ENCODE measurements at places on chromosomes 11 and 22.

DNA sequence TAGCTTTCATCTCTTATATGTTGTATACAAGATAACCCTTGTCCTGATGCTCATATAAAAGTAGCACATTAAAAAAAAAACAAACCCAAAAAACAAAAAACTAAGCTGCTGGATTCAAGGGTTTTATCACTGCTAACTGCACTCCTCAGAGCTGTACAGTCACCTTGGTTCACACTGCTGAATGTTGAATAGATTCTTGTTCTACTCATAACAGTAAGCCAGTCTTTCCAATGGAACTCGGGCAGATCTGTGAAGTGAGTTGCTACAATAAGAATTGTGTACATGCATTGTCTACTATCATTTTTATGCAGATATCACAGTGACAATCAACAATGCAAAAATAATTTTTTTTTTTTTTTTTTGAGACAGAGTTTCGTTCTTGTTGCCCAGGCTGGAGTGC lies 4.7 kb downstream of the HARBI1 start:
- DNase-seq, result no peak

DNA sequence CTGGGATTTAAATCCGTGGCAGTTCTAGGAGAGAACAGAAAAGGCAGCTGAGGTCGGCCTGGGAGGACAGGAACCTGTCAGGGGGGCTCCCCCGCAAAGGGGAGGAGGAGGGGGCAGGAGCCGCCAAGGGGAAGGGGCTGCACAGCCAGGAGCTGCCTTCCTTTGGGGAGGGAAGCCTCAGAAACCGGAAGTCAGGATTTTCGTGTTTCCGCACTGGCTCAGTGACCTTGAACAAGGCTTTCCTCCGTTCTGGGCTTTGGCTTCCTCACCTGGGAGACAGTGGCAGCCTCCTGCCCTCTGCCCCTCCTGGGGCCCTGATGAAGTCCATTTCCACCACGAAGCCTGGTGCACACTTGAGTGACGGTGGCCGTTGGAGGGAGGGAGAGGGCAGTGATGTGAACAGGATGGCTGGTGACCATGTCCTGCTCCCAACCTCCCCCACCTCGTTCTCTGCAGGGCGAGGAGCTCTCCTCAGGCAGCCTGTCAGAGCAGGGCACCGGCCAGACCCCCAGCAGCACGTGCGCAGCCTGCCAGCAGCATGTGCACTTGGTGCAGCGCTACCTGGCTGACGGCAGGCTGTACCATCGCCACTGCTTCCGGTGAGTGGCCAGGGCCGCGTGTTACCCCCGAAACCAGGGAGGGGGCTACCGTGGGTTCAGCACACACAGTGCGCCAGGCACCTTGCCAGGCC lies 12.6 kb downstream of the MICALL1 start:
- DNase-seq, result no peak

- DNase-seq, result no peak
Observed at GRCh38 chr22:36048911-36049677, 20.5 kb upstream of the RBFOX2 start.

DNA sequence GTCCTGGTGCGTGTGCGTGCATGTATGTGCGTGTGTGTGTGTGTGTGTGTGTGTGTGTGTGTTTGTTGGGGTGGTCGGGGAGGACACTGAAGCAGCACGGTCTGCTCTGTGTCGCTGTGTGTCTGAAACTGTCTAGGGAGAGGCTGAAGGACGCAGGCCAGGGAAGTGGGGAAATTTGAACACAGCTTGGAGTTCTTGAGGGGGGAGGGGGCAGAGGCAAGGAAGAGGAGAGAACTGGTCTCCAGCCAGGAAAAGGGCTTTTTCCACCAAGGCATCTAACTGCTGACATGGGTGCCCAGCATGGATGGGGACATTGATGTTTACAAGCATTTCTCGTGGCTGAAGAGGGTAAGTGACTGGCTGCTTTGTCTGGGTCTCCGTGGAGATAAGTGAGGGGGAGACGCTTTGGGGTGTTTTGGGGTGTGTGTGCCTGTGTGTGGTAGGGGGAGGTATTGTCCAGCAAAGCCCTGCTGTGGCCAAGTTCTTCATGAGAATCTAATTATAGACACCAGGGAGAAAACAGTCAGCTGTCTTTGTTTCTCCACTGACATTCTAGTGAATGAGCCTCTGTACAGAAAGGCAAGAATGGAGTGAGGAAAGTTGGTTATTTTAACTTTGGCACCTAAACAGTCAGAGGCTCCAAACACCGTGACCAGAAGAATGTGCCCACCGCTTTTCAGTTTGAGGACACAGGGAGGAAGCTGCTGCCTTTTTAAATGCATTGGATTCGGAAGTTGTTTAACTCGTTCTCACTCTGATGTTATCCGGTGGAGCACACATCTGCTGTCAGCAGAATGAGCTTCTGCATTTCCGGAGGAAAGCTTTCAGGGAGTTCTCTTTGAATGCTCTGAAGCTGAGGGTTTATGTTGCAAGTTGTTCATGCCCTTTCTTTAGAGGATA lies 63.7 kb downstream of the PPFIBP2 start:
- no peak for DNase-seq

DNA sequence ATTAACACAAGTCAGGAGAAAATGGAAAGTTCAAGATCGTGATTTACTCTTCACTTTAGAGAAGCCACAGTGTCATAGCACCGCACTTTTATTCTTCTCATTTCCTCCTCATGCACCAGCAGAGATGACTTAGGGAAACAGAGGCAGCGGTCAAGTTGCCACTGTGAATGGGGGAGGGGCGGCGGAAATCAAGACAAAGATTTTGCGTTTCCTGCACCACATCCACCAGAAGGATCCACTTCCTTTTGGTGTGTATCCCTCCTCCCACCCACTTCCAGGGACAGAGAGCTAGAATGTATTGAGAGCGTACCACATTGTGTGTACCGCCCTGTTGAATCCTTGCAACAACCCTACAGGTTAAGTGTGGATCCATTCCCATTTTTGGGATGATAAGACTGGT lies 21.8 kb downstream of the TSPAN18 start:
- no peak for DNase-seq

GRCh38 chr11:117759305-117759704 lies 37.7 kb downstream of the DSCAML1 start:
- no peak for DNase-seq

DNA sequence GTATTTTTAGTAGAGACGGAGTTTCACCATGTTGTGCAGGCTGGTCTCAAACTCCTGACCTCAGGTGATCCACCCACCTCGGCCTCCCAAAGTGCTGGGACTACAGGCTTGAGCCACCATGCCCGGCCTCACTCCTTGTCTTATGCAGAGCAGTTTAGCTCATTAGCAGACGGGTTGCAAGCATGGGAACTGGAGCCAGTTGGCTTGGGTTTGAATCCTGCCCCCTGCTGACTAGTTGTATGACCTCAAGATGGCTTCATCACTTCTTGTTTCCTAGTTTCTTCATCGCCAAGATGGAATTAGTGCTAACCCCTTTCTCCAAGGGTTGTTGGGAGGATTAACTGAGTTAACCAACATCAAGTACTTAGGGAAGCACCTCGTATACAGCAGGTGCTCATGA lies 23.4 kb upstream of the RASD2 start:
- no peak for DNase-seq

DNA sequence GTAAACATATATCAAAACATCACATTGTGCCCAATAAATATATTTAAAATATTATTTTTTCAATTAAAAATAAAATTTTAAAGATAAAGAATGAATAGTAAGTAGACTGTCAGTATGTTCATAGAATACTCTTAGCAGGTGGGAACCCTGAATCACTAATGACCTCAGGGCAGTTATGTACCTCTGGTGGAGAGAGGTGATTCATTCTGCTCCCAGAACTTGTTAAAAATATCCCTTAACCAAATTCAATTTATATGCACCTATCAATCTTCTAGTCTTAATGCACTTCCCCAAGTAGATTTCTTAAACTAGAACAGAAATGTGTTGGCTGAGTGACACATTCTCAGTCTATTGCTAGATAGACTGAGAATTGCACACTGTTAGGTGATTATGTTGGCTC lies 183.9 kb upstream of the SYN3 start:
- no peak for DNase-seq

GRCh38 chr11:110490886-110491285 lies 61.1 kb downstream of the FDX1 start:
- no peak for DNase-seq

DNA sequence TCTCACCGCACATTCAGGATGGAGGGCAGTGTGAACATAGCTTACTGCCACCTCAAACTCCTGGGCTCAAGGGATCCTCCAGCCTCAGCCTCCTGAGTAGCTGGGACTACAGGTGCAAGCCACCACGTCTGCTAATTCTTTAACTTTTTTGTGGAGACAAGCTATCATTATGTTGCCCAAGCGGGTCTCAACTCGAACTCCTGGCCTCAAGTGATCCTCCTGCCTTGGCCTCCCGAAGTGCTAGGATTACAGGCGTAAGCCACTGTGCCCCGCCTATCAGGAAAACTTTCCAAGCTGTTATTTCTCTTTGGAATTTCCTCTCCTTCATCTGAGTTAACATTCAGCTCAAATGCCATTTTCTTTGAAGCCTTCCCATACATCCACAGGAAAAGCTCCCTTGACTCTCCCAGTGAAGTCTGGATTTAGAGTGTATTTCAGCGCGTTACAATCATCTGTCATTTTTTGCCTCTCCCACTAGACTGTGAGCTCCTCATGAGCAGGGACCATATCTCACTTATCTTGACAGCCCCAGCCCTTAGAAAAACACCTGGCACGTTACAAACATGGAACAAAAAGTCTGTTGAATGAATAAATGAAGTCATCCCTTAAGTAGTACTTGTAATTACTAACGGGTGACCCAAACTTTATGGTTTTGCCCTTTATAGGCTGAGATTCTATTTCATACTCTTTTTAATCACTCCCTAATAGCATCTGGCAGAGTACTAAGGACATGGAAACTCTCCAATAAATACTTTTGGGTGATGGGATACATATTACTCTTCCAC lies 2.2 kb downstream of the MRTFA start:
- DNase-seq, result no peak

DNA sequence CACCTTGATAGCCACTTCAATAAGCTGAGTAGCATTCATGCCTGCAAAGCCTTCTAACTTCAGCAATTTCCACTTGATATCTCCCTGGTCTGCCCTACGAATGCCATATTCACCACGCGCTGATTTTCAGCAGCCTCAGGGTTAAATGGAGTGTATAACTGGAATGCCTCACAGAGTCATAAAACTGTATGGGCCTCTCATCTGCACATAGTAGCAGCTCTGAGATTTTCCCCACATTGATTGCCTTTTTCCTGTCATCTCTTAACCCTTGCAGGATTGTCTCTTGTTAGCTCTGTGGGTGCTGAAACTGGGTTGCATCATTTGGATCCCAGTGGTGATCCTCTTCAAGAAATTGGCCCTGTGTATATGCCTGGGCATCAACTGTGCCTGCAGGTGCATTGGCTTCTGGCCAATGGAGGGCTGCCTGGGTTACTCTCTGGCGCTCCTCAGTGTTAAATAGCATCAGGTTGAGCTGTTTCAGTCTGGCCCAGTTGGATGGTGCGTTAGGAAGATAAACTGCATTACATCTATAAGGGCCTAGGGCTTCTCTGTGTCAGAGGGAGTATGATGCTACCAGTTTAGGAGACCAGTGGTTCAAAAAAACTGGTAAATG lies 17.4 kb upstream of the GLYATL1 start:
- DNase-seq, result no peak

GRCh38 chr11:36313750-36314433 lies 17.8 kb downstream of the PRR5L start:
- DNase-seq, result no peak

DNA sequence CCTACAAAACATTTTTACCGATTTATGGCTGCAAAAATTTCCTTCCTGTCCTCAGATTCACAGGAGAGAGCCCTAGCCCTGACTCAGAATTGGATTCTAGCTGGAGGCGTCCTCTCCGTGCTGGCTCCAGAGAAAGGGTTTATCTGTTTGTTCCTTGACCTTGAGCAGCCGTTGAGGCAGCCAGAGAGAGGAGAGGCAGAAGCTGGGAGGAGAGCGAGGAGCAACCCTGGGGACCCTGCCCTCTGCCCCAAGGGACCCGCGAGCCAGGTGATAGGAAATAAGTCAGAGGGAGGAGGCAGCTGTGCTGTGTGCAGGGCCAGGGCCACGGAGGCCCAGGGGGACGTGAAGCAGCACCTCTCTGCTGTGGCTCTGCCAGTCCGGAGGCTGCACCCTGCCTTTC lies 75.6 kb downstream of the IGLL1 start:
- no peak for DNase-seq

- no peak for DNase-seq
Observed at GRCh38 chr11:69459848-69460539, 21.5 kb upstream of the LINC01488 start.

GRCh38 chr11:101254037-101254436 lies 124.4 kb upstream of the PGR start:
- DNase-seq, result no peak

GRCh38 chr11:36840378-36840777 lies 242.3 kb upstream of the RAG2 start:
- DNase-seq, result no peak

DNA sequence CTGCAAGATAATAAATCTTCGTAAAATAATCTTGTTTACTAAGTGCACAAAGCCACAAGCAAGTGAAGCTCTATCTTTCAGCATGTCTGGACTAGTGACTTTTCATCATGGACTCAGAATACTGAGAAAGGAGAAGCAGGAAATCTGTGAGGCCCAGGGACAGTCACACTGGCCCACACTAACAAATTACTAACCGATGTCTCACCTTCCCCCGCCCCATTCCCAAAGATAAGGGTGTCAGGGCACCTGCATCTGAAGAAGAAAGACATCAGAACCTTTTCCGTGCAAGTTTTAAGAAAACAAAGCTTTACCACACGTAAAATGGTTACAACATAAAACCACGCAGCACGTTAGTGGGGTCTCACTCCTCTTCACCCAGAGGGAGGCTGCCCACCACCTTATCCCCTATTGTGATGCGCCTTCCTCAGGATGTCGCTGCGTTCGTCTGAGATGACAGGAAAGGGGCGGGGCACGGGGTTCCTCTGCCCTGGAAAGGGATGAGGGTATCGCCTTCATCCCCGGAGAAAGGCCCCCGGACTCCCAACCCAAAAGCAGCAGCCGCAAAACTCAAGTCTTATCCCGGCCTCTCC lies 616 bp downstream of the BTBD10 start:
- peak; percentile 28 for DNase-seq

DNA sequence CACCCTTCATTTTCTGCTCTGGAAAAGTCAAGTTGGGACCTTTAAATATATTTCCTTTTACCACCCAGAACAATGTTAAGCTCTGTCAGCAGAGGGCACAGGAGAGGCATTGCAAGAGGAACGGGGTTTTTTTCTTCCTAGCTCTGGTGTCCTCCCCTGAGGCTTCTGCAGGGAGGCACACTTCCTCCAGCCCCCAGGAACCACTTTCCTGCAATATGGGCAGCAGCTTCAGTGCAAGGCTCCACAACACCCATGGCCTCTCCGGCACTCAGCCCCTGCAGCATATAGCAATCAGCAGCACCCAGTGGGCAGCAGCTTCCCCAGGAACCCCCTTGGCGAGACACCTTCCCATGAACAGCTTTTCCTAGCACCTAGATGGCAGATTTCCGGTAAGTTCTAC lies 101.4 kb downstream of the SYT9 start:
- no peak for DNase-seq

DNA sequence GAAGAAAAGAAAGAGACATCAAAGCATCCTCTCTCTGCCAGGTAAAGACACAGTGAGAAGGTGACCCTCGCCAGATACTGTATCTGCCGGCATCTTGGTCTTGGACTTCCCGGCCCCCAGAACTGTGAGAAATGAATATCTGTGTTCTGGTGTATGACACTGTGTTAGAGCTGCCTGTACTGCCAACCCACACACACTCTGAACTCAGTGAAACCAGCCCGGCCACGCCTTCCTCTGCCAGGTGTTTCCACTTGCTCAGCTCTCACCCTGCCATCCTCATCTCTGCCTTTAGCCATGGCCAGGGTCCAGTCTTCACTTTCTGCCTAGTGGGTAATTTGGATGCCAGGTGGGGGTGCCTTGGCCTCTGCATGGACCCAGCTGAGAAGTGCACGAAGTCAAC lies 24.0 kb downstream of the CBX7 start:
- DNase-seq, result no peak
